ENCODE measurements at places on chromosomes 1 and 21. TPM values are rescaled to one million over a fixed set of nuclear protein-coding genes. Genes with fewer than 3 reads are reported as not detected.

DNA sequence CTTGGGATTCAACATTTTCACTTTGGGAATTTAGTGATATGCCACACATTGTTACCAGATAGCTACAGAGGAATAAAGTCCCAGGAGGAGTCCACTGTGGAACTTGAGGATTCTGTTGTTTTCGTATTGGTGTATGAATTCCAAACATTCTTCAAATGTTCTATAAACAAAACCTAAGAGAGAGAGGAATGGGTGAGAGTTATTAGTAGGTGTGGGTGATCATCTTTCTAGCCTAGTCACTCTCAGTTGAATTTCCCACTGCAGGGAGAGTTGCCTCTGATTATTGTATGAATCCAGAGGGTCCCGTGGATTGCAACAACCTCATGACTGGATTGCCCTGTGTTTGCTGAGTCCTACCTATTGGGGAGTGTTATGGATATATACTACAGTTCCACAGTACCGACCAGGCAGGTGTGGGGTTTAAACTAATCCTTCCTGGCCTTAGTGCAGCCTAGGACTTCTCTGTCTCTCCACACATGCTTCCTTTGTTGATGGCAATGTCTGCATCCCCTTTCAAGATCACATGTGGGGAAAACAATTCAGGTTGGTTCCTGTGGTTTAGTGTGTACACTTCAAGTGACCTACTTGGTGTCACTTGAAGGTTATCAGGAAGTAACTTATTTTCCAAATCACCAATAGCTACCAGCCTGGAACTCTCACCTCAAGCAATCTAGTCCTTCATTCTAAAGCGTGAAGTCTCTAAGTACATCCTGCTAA is 91.8 kb downstream of the ADCY10 start:
- peaks cover 11% of the 10 kb centered on the region for H3K27me3 ChIP-seq
- DNase-seq = no peak
- peaks cover 13% of the 10 kb centered on the region for H3K4me1 ChIP-seq
- H3K27ac ChIP-seq = no peak overlapping the region
- peaks cover 2% of the 10 kb centered on the region for H3K36me3 ChIP-seq
- no peak overlapping the region for H3K4me3 ChIP-seq

DNA sequence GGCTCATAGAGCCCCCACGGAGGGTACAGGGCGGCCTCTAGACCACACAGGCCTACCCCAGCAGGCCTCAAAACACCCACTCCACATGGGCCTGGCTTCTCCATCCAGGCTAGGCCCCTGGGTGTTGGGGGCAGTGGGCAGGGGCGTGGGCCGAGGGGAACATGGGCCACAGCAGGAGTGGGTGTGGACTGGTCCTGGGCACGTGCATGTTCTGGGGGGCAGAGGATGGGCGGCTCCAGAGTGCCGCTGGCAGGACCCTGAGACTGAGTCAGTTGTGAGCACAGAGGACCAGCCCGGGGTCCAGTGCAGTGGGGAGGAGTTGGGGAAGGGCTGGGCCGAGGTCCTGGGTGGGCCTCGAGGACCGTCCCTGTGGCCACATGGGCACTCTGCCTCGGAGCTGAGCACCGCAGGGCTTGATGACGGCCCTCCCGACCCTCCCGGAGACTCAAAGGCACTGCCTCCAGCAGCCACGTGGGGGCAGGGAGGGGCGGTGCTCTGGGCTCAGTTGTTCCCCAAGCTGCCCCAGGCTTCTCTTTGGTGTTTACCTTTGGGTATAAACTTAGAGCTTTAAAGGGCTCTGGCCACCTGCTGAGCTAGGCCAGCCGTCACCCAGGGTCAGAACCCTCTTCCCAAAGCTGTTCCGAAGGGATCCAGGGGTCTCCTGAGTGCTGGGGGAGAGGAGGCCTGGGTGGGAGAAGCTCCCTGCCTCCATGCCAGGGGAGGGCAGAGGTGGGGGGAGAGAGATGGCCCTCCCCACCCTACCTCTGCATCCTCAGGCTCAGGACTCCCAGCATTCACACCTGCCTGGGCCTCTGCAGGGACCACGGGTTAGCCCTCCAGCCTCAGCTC is 79.9 kb downstream of the MORN1 start:
- DNase-seq = peak; percentile 70
- peaks cover 16% of the 10 kb centered on the region for H3K36me3 ChIP-seq
- no peak overlapping the region for H3K27ac ChIP-seq
- H3K4me1 ChIP-seq = peaks cover 1% of the 10 kb centered on the region
- H3K4me3 ChIP-seq = no peak overlapping the region

- no peak for DNase-seq
- peaks cover 5% of the 10 kb centered on the region for H3K4me1 ChIP-seq
- H3K27ac ChIP-seq = no peak overlapping the region
- peaks cover 17% of the 10 kb centered on the region for H3K27me3 ChIP-seq
- H3K4me3 ChIP-seq = no peak overlapping the region
- H3K36me3 ChIP-seq = no peaks in the 10 kb centered on the region
These were observed 289.8 kb upstream of the POU3F1 start for GRCh38 chr1:38336301-38336923.

DNA sequence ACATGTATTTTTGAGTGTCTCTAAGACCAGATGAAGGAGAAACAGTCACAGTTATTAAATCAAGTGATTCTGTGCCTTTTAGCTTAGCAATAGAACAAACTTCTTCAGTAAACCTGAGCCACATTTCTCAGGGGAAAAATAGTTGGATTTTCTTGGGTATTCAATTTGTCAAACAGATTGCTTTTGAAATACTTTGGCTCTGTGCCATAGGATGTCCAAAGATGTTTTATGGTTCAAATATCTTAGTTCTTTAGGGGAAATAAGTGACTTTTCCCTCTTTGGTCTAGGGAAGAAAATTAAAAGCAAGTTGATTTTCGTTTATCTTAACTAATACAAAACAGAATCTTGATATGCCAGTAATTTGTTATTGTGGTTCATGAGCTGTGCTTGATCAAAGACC is 125.9 kb downstream of the ATP5PO start:
- no peaks in the 10 kb centered on the region for H3K36me3 ChIP-seq
- no peak for DNase-seq
- no peaks in the 10 kb centered on the region for H3K4me1 ChIP-seq
- H3K4me3 ChIP-seq = no peak overlapping the region

DNA sequence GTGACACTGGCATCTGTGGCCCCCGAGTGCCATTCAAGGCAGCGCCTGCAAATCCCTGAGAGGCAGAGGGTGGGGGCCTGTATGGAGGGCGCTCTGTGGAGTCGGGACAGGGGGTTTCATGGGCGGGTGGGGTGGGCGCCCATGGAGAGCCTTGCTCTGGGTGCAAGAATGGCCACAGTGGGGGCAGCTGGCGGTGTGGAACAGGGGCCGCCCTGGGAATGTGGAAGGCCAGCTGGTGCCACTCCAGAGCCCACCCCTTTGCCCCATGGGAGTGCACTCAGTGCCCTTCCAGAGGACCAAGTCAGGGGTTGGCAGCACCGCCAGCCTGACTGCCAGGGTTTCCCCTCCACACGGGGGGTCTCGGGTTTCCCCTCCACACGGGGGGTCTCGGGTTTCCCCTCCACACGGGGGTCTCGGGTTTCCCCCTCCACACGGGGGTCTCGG is 55.0 kb upstream of the TRAPPC10 start:
- no peaks in the 10 kb centered on the region for H3K4me1 ChIP-seq
- no peak overlapping the region for H3K27ac ChIP-seq
- DNase-seq = no peak
- H3K27me3 ChIP-seq = no peaks in the 10 kb centered on the region

DNA sequence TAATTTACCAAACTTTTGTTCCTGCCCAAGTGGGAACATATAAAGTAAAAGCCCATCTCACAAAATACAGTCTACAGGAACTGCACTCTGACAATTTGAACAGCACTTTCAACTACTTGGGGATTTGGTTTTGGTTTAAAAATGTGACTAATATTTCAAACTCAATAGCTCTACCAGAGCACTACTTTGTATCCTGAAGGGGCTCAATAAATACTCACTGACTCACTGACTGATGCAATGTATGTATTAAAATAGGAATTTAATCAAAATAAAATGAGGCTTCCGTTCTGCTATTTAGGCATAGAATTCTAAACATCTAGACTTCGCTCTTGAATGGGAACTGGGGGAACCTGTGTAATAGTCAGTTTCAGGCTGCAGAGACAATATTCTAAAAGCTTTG is 21.9 kb downstream of the EFCAB14 start:
- no peaks in the 10 kb centered on the region for H3K27me3 ChIP-seq
- no peak overlapping the region for H3K4me3 ChIP-seq
- H3K27ac ChIP-seq = no peak overlapping the region
- peaks cover 18% of the 10 kb centered on the region for H3K4me1 ChIP-seq

DNA sequence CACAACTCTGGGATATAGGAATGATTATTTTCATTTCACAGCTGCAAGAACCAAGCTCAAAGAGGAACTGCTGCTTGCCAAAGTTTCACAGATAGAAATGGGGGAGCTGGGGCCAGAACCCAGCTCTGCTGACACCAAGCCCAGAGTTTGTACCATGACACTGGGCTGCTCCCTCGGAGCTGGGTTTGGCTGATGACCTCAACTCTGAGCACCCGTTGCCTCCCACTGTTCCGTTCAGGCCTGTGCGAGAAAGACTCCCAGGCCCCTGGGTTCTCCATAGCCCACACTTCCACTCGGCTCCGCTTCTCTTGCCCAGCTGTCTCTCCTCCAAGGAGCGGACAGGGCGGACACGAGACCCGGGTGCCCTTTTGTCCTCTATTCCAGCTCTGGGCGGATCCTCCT is 55.2 kb downstream of the NGF start:
- no peak overlapping the region for H3K4me3 ChIP-seq
- H3K36me3 ChIP-seq = no peaks in the 10 kb centered on the region
- no peak overlapping the region for H3K27ac ChIP-seq

Gene RHD
- total RNA-seq = not detected

Gene RPL22
- total RNA-seq = 287 TPM

Gene RXFP4
- total RNA-seq = not detected

Gene ADORA3
- not detected for total RNA-seq

Gene OR2M3
- total RNA-seq = not detected

Gene ELAPOR1
- total RNA-seq = 11.9 TPM

Gene CD244
- total RNA-seq = 25.6 TPM

All from activated CD8-positive, alpha-beta memory T cell treated with anti-CD3 and anti-CD28 coated beads, Interleukin-2, amount 10 ng/mL, durations not matched to agents 7 days and 5 days (primary cell).